ENCODE measurements at places on chromosomes 13 and 19. TPM values are rescaled to one million over a fixed set of nuclear protein-coding genes. Genes with fewer than 3 reads are reported as not detected.

- no peak for DNase-seq
Observed at GRCh38 chr19:35484252-35485036, 5.8 kb downstream of the KRTDAP start.

The ZNF554 gene
- total RNA-seq = 8.4 TPM

- no peak for DNase-seq
Observed at GRCh38 chr13:112821340-112822055, 131.7 kb downstream of the ATP11A start.

DNA sequence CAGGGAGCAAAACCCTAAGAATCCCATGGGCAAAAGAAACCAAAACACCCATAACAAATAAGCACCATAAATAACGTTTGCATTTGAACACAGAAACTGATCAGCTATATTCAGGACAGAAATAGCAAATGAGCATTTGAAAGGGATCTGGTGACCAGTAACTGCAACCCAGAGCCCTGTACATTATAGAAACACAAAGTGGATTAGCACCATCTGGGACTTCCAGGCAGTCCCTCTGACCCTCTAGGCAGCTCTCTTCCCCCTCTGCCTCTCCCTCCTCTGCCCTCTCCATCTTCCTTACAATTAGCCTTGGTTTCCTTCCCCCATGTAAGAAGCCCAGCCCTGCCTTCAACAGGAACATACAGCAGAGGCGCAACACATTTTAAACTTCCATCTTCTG is 215.0 kb downstream of the DCLK1 start:
- no peak for DNase-seq

DNA sequence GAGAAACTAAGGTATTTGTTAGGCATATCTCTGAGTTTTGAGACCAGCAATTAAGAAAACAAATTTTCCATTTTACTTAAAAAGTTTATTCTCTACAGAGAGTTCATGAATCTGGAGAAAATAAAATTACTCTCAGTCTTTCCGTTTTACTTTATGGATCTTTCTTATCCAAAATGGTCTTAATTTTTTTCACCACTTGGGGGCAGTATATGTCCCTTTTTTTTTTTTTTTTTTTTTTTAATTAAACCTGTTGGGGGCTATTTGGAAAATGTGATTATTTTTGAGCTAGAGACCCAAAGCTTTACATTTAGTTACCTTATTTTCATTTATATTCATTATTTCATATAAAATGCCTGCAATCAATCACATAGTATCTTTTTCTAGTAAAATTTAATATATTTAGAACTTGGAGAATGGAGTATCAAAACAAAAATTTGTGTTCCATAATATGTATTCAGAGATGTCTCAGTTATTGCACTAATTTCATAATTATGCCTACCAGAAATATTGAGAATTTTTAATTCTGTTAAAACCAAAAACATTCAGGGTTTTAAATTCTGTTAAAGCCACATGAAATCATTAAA is 27.1 kb downstream of the PIBF1 start:
- DNase-seq = no peak

The ECSIT gene
- 25.7 TPM for total RNA-seq

The RASGRP4 gene
- not detected for total RNA-seq

DNA sequence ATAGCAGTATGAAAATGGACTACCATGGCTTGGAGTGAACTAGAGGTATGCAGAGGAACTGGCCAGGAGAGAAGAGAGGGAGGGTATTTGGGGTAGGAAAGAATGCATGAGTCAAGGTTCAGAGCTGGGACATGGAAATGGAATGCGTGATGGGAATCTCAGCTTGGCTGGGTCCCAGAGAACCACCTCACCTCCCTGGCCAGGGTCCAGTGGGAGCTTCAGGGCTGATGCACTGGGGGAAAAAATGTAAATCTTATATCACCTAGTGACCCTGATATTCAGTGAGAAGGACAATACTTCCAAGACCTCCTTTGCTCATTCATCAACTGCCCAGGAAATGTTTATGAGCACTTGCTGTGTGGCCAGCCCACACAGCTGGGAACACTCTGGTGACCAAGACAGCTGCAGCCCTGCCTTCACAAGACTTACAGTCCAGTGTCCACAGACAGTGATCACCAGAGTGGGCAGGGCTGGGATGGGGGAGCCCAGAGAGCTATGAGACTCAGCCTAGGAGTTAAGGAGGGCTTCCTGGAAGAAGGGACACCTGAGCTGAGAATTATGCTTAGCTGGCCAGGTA is 12.8 kb downstream of the IGSF23 start:
- no peak for DNase-seq

DNA sequence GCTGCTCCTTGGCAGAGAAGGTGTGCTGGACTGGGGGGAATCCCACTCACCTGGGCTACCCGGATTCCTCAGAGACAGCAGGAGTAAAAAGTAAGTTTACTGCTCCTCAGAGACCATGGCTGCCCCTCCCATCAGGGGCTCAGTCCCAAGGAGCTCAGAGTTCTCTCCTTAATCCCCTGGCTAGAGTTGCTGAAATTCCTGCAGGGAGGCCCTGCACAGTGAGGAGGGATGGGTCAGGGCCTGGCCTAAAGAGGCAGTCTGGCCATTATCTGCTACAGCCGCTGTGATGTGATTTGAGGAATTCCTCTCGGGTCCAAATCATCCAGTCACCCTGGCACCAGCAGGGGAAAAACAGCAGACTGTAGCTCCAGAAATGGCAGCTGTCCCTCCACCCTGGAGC is 502.5 kb downstream of the PCDH17 start:
- peak; percentile 57 for DNase-seq

- DNase-seq = no peak
Observed at GRCh38 chr13:29453617-29454011, 141.9 kb downstream of the SLC7A1 start.

DNA sequence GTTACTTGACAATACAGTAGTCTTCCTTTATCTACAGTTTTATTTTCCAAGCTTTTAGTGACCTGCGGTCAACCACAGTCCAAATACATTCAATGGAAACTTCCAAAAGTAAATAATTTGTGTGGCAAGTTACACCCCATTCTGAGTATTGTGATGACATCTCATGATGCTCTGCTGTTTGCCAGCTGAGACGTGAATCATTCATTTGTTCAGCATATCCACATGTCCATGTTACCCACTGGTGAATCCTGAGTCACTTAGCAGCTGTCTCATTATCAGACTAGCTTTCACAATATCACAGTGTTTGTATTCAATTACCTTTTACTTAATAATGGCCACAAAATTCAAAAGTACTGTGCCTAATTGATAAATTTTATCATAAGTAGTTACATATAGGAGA is 179.8 kb downstream of the PRR20E start:
- no peak for DNase-seq

- DNase-seq = peak; percentile 97
Observed at GRCh38 chr19:3544742-3545668, 6.0 kb downstream of the TEKTIP1 start.

DNA sequence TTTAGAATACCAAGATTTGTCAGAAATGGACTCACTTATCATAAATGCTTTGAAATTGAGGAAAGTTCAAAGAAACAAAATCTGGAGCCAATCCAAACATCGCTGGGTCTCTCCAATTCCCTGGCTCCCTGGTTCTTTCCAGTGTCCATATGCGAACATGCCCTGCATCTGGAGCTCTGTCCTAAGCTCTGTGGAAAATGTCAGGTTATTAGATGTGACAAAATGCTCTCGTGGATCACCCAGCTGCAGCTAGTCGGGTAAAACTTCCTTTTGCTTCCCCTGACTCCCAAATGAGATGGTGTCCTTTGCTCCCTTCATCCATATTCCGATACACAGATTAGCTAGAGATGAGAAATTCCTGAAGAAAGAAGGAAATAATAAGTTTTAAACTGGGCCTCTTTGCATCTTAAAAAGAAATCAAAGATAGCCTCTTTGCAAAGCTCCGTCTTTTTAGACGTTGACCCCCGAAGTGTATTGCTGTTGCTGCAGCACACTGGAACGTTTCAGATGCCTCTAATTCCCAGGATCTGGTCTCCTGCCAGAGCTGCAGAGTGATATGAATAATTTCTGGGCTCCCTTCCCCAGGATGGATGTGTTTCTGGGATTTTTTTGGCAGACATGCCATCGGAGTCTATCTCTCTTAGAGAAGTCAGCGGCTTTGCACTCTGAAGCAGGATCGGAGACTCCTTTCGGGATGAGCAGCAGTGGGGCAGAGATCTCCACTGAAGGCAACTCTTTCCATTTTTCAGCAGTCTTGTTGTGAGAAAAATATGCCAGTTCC is 102.9 kb downstream of the TEX26 start:
- DNase-seq = no peak

- DNase-seq = peak; percentile 52
Observed at GRCh38 chr19:3770136-3770999, 1.7 kb downstream of the RAX2 start.

DNA sequence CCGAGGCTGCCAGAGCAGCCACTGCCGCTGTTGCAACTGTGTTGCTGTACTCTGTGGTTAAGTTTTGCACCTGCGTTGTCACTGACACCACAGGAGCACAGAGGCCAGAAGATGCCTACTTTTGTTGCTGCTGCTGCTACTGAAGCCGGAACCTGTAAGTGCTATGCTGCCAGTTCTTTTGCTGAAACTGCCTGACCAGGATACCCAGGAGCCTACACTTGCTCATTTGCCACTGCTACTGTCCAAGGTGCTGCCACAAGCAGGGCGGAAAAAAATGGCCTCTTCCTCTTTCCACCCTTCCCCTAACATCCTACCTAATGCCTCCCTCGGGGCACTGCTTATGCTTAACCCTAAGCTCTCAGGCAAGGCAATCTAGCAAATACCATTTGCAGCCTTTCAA is 29.0 kb upstream of the NBEA start:
- peak; percentile 87 for DNase-seq

The LILRA1 gene
- not detected for total RNA-seq
